Uterus (tissue), 4 donors: ENCODE measurements at places on chromosomes 11 and 22. TPM values are rescaled to one million over a fixed set of nuclear protein-coding genes. Genes with fewer than 3 reads are reported as not detected.

GRCh38 chr11:94730153-94730552 lies 38.0 kb upstream of the AMOTL1 start:
- DNase-seq: no peak

- DNase-seq: no peak
These were observed 44.4 kb downstream of the INSC start for GRCh38 chr11:15159085-15159484.

DNA sequence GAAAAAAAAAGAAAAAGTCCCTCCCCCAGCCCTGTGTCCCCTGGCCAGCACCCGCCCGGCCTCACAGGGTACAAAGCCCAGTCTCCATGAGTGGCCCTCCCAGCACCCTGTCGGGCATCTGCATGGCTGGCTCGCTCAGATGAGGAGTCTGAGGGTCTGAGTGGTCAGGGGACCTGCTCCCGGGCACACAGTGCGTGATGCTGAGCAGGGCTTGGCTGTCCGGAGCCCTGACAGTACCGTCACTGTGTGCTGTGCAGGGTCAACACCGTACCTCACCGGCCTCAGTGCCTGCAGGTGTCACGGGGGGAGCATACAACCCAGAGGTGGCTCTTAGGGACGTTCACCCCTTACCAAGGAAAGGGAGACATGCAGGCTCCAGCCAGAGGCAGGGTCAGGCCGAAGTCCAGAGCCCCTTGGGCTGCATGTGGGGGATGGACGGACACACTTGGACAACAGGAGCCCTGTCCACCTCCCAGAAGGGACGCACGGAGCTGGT lies 3.6 kb upstream of the PLXNB2 start:
- DNase-seq: no peak

The NUDT8 gene
- 7.6 TPM for total RNA-seq

The OR10A2 gene
- total RNA-seq: not detected

- no peak for DNase-seq
These were observed 144.9 kb downstream of the HIPK3 start for GRCh38 chr11:33402066-33402465.

The DEUP1 gene
- not detected for total RNA-seq

GRCh38 chr11:125201525-125202141 lies 37.1 kb downstream of the PKNOX2 start:
- peak; percentile 46 for DNase-seq

GRCh38 chr22:48112687-48113521 lies 1350.5 kb downstream of the TBC1D22A start:
- no peak for DNase-seq

DNA sequence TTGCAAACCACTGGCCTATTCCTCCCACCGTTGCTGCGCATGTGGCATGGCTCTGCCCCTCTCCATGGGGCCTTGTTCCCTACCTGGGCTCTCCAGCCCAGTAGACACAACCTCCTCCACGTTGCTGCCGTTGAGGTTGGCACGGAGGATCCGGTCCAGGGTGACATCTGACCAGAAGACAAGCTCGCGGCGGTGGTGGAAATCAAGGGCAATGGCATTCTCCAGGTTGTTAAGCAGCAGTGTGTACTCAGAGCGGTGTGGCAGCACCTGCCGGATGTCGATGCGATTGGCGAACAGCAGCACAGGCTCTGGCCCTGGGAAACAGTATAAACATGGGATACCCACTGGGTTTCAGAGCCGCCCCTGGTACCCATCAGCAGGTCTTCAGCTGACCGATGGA lies 23.8 kb downstream of the LRP4 start:
- DNase-seq: no peak

The MUC6 gene
- total RNA-seq: not detected

The IFITM1 gene
- 388 TPM for total RNA-seq

- DNase-seq: no peak
These were observed 11.2 kb upstream of the BID start for GRCh38 chr22:17785185-17786184.

The TXNRD2 gene
- total RNA-seq: 16.9 TPM

- no peak for DNase-seq
These were observed 124.5 kb downstream of the COMMD9 start for GRCh38 chr11:36164506-36165250.

DNA sequence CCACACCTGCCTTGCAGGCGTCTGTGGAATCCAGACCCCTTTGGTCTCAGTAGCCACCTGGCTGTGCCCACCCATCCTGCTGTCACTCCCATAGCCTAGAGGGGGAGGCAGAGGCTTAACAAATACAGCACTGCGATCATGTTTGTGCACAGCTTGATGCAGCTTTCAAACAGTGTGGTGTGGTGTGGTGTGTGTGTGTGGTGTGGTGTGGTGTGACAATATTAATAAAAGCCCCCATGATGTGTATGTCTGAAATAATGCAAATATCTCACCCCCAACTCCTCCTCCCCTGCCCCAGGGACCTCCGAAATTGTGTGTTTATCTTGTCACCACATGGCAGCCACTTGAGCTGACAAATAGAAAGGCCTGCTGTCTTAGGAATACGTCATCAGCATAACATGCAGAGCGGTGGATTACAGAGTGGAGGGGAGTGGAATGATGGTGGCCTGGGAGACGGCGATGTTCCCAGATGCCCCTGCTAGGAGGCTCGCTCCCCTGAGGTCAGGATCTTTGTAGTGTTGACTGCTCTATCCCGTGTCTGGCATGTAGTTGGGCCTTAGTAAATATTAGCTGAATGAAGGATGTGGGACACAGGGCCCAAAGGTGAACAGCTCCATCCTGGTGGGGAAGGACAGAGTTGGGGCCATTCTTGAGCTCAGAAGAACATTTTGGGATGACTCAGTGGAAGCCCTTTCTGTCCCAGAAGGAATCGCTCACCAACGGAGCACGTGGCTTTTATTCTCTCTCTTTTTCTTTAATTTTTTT lies 2.8 kb downstream of the PDXP start:
- no peak for DNase-seq

The SMIM35 gene
- total RNA-seq: not detected

The ZP1 gene
- total RNA-seq: not detected

The BLID gene
- 14.0 TPM for total RNA-seq

The CD3E gene
- not detected for total RNA-seq

The PRRG4 gene
- 2.3 TPM for total RNA-seq

DNA sequence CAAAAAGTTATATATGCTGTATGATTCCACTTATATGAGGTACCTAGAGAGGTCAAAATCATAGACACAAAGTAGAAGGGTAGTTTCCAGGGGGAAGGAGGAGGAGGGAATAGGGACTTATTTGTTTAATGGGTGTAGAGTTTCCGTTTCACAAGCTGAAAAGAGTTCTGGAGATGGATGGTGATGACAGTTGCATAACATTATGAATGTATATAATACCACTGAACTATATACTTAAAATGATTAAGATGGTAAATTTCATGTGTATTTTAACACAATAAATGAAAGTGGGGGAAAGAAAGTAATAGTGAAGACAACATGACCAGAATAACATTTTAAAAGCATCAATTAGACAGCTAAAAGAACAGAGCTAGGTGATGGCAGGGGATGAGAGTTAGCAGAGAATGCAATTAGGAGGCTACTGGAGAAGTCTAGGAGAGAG lies 51.2 kb downstream of the MRTFA start:
- DNase-seq: no peak

The OR6A2 gene
- 0.40 TPM for total RNA-seq

DNA sequence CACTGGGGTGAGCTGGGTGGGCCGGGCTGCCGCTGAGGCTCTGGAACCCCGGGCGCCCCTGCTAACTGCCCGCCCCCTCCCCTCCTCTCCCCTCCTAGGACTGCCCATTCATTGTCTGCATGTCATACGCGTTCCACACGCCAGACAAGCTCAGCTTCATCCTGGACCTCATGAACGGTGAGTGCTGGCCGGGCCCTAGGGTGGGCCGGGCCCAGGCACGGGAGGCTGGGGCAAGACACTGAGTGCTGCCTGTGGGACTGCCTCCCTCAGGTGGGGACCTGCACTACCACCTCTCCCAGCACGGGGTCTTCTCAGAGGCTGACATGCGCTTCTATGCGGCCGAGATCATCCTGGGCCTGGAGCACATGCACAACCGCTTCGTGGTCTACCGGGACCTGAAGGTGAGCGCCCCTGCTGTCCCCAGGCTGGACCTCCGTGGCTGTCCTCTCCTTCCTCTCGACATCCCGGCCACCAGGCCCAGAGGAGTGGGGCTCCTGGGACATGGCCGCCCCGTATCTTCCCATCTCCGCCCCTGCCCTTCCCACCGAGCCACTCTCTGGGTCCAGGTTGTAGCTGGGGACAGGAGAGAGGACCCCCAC lies 7.5 kb upstream of the ANKRD13D start:
- DNase-seq: no peak

GRCh38 chr11:115198321-115198741 lies 305.9 kb downstream of the CADM1 start:
- no peak for DNase-seq

GRCh38 chr11:121105063-121105480 lies 4.0 kb downstream of the TECTA start:
- peak; percentile 55 for DNase-seq

DNA sequence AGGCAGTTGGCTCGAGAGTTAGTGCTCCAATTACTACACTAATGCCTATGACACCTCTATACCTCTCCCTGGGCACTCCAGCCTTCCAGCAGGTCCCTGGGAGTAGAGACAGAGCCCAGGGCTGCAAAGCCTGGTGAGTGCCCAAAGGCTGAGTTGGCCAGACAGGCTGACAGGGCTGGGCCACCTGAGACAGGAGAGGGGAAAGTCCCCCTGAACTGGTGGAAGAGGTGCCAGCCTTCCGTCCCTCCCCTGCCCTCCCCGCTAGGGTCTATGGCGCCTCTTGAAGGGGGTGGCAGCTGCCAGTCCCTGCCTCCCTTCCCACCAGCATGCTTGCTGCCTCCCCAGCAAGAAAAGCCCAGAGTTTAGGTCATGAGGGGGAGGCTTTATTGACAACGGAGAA lies 3.0 kb downstream of the KCNJ11 start:
- DNase-seq: no peak

- DNase-seq: no peak
These were observed 129.5 kb upstream of the TBCEL start for GRCh38 chr11:120894202-120894985.

GRCh38 chr22:44172370-44173108 lies 8.2 kb upstream of the PARVG start:
- DNase-seq: no peak

The C11orf97 gene
- total RNA-seq: not detected

The ANGPTL5 gene
- total RNA-seq: 0.24 TPM

- no peak for DNase-seq
These were observed 4.4 kb downstream of the SLC2A11 start for GRCh38 chr22:23862103-23862502.

The ZC3H12C gene
- total RNA-seq: 10.9 TPM
